CD8-positive, alpha-beta memory T cell (primary cell): ENCODE measurements at places on chromosomes 5 and 9. TPM values are rescaled to one million over a fixed set of nuclear protein-coding genes. Genes with fewer than 3 reads are reported as not detected.

Gene PLAC8L1
- 0.53 TPM for total RNA-seq

Gene IL9
- 12.5 TPM for total RNA-seq

Gene DRD1
- not detected for total RNA-seq

Gene PCAT7
- total RNA-seq = not detected

Gene SHB
- total RNA-seq = 1.8 TPM

Gene PIP5KL1
- total RNA-seq = 2.5 TPM

Gene FGF1
- not detected for total RNA-seq

GRCh38 chr9:134210511-134210907 is 46.1 kb upstream of the RNU6ATAC start:
- no peak for DNase-seq

- no peak for DNase-seq
These were observed 3.4 kb downstream of the SQSTM1 start for GRCh38 chr5:179823937-179824744.

DNA sequence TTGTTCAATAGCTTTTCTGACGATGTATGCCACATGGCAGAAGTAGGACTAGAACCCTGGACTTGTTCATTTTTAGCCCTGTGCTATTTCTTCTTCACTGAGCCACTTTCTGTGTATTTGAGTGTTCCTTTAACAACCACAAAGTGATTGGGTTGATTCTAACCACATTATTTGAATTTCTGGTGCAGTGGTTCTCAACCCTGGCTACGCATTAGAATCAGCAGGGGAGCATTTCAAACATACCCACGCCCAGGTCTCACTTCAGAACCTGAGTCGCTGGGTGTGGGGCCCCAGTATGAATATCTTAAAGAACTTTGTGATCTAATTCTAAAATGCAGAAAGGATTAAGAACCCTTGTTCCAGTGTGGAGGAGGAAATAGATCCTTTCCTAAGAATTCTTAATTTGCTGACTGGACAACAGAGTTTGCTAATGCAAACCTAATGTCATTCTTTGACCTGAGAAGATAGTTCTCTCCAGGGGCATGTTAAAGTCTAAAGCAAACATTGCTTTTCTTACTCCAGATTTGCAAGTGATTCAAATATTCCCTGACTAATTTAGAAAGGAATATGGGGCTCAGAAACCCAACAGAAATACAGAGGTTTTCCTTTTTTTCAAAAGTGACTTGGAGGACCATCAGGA is 75.4 kb upstream of the GDNF start:
- DNase-seq = no peak

DNA sequence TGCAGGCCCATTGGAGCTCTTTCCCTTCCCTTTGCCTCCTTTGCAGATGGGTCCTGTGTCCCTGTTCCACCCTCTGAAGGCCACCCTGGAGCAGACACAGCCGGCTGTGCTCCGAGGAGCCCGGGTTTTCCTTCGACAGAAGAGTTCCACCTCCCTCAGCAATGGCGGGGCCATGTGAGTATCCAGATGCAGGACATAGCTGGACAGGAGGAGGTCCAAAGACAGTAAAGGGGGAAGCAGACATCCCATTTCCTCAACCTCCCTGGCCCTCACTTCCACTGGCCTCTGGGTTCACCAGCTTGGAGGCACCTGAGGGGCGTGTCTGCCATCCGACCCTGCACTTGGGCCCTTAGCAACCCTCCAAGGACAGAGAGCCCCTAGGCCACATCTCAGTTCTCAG is 237.9 kb downstream of the CACNA1B start:
- DNase-seq = no peak

- DNase-seq = no peak
These were observed 56.2 kb upstream of the OTULINL start for GRCh38 chr5:14525397-14525796.

- DNase-seq = no peak
These were observed 224.1 kb upstream of the TYRP1 start for GRCh38 chr9:12469084-12469483.

GRCh38 chr9:108744641-108745040 is 111.1 kb downstream of the ACTL7B start:
- no peak for DNase-seq

GRCh38 chr5:131514316-131515283 is 120.4 kb downstream of the RAPGEF6 start:
- DNase-seq = peak; percentile 39

DNA sequence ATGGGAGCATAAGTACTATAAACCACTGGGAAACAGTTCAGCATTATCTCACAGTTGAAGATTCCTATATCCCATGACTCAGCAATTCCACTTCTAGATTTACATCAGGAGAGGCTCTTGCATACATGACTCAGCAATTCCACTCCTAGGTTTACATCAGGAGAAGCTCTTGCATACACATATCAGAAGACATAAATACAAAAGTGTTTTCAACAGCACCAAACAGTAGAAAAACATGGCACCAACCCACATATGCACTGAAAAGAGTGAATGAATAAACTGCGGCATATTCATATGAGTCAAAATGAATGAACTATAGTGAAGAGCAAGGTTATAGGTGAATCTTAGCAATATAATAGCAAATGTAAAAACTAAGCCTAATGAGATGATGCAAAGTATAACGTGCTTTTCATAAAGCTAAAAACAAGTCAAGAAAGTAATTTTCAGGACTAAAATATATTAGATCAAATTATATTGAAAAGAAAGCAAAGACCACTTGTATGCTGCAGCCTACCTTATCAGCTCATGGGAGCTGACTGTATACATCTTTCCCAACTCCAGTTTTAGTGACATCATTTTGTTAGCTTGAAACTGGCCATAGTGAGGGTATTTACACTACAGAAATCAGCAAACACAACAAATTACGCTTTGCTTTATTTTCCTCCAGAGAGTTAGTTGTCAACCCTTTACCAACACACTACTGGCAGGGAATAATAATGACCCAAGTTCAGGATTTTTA is 95.8 kb downstream of the ANKRD18B start:
- DNase-seq = no peak

GRCh38 chr5:150559701-150560100 is 51.8 kb downstream of the NDST1 start:
- no peak for DNase-seq

DNA sequence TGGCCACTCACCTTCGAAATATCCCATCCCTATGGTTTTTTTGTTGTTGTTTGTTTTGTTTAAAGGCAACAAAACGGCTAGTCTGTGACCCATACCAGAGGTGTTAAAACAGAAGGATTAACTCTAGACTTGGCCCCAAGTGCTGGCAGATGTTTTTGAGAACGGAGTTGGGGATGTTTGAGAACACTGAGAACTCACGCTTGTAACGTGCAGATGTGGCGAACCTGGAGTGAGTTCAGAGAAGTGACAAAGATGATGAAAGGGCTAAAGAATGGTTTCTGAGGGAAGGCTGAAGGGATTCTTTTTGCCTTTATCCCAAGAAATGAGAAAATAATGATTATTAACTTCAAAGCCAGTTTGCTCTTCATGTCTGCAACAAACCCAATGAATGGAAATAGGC is 286.5 kb downstream of the ZNF608 start:
- no peak for DNase-seq

DNA sequence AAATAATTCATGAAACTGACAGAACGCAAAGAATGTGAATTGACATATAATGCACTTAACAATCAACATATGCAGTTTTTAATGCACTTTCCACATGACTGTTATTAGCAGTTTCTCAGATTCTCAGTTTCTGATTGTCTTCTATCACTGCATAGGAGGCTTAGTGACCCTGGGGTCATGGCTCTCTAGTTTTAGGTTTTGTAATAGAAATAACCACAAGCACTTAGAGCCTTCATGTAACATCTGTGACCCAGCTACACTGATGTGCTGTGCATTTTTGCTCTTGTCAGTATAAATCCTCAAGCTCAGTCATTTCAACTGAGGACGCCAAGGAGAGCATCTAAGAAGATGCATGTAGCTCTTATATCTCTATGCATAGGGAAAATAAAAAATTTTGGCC is 163.1 kb upstream of the IZUMO3 start:
- DNase-seq = no peak

- no peak for DNase-seq
These were observed 30.0 kb upstream of the ANKH start for GRCh38 chr5:14901462-14902051.
